ENCODE measurements at places on chromosomes 12 and 14.
A peak's percentile ranks its signal among the peaks of the same experiment; 100 is the strongest.

- peak; percentile 94 for DNase-seq
These were observed 12.4 kb downstream of the FBRSL1 start for GRCh38 chr12:132502149-132502881.

- DNase-seq = no peak
These were observed 8.6 kb downstream of the GLIPR1 start for GRCh38 chr12:75489187-75489586.

GRCh38 chr12:130976171-130976720 is 22.5 kb downstream of the ADGRD1 start:
- DNase-seq = peak; percentile 36

GRCh38 chr14:50784683-50785456 is 46.1 kb downstream of the NIN start:
- no peak for DNase-seq

- no peak for DNase-seq
These were observed 120.8 kb downstream of the DNAI7 start for GRCh38 chr12:25074113-25074512.

GRCh38 chr14:56659964-56660551 is 80.5 kb downstream of the TMEM260 start:
- DNase-seq = no peak

- DNase-seq = no peak
These were observed 319 bp downstream of the GALNT6 start for GRCh38 chr12:51390891-51391282.

GRCh38 chr12:43848786-43849185 is 12.9 kb downstream of the TMEM117 start:
- DNase-seq = no peak

GRCh38 chr14:80447392-80447791 is 236.1 kb upstream of the DIO2 start:
- no peak for DNase-seq

GRCh38 chr14:104442631-104443390 is 136.8 kb upstream of the C14orf180 start:
- peak; percentile 61 for DNase-seq

GRCh38 chr12:39617887-39618286 is 1.7 kb downstream of the ABCD2 start:
- DNase-seq = no peak

DNA sequence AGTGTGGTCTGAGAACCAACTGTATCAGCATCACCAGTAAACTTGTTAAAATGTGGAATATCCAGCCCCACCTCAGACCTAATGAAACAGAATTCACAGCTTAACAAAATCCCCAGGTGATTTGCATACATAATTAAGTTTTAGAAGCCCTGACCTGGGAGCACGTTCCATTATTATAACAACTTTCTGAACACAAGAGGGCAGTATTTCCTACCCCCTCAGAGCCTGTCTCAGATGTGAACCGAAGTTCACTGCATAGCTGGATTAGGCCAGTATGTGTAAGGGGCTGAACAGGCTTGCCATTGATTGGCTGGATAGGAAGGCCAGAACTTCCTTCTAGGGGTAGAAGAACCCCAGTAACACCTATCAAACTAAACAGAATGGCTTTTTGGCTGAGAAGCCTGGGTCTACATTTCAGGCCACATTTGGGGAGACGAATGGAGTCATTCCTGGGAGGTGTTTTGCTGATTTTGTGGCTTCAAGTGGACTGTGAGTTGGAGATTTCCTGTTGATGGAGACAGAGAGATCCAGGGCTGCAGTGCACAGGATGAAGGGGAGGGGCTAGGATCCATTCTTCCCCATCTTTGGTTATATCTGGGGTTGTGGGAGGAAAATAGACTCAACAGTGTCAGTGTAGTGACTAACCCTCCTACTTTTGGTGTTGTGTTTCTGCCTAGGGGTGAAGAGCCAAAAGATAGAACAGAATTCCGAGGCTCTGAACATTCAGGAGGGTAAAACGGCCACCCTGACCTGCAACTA is 94.7 kb upstream of the OR4E1 start:
- DNase-seq = peak; percentile 68

DNA sequence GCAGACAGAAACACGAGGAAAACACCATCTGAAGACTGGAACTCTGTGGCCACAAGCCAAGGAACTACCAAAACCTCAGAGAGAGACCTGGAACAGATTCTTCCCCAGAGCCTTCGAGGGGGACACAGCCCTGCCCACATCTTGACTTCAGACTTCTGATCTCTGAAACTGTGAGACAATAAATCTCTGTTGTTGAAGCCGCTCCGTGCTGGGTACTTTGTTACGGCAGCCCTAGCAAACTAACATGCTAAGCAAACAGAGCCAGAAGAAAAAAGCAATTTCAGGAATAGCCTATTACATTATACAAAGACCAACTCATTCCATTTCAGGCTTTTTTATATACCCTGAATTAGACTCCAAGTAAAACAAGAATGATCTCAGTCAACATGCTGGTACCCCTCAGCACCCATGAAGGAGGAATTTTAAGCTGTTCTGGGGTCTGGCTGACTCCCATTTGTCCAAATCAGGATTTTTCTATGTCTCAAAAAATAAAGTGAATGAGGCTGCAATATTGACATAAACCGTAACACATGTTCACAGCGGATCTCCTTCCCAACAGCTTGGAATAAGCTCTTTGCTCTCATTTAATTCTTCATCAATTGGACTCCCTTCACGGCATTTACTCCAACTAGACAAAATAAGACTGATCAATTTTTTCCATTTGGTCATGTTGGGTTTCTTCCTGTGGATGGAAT is 190.1 kb downstream of the FOXN3 start:
- DNase-seq = no peak

- DNase-seq = no peak
These were observed 164.5 kb downstream of the KIF26A start for GRCh38 chr14:104302794-104303405.

- DNase-seq = peak; percentile 91
These were observed 67.8 kb downstream of the VWF start for GRCh38 chr12:6056406-6057240.

DNA sequence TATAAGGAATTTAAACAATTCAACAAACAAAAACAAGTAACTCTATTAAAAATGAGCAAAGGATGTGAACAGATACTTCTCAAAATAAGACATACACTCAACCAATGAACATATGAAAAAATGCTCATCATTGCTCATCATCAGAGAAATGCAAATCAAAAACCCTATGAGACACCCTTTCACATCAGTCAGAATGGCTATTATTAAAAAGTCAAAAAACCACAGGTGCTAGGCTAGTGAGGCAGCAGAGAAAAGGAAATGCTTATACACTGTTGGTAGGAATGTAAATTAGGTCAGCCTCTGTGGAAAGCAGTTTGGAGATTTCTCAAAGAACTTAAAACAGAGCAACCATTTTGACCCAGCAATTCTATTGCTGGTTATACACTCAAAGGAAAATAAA is 52.0 kb downstream of the NAV3 start:
- DNase-seq = no peak

DNA sequence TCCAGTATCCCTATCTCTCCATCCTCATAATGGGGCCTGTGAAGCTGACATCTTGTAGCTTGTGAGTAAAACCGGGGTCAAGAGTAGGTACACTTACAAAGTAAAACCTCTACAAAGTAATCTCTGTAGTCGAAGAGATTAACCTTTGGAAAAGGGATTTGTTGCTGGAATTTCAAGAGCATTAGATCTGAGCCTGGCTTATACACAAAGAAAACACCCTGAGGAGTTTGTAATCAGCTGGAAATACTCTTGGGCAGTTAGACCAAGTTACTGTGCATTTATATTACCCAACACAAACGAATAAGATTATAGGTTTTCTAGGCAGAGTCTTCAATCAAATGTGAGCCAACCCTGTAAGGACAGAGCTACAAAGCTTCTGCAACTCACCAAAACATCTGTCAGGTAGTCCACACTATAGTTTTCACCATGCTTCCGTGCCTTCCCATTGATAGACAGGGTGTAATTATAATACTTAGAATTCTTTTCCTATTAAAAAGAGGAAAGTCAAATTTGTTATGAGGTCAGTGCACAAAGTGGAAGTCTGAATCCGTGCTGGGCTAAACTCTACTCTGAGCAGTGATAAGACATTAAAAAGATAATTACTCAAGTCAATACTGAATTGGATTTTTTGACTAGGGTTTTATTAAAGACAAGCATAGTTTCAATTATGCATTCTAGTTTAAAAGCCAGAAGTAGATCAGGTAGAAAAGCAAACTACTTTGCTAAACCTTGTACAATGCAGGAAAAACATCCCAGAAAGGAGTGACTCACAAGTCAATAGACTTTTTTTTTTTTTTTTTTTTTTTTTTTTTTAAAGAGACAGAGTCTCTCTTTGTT is 14.6 kb downstream of the GNS start:
- no peak for DNase-seq

DNA sequence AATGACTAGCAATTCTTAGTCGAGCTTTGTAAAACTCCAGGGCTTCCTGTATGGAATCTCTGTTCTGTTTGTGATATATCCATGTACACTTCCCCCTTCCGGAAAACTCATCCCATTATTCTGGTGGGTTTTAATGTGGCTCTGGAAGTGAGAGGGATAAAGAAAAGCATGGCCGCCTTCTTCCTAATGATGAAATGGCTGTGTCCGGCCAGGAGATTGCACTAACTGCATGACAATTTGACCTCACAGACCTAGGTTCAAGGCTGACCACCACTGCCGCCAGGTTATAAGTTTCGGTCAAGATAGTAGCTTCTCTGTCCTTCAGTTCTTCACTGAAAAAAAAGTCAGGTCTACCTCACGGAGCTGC is 41.0 kb upstream of the NPAS3 start:
- no peak for DNase-seq

DNA sequence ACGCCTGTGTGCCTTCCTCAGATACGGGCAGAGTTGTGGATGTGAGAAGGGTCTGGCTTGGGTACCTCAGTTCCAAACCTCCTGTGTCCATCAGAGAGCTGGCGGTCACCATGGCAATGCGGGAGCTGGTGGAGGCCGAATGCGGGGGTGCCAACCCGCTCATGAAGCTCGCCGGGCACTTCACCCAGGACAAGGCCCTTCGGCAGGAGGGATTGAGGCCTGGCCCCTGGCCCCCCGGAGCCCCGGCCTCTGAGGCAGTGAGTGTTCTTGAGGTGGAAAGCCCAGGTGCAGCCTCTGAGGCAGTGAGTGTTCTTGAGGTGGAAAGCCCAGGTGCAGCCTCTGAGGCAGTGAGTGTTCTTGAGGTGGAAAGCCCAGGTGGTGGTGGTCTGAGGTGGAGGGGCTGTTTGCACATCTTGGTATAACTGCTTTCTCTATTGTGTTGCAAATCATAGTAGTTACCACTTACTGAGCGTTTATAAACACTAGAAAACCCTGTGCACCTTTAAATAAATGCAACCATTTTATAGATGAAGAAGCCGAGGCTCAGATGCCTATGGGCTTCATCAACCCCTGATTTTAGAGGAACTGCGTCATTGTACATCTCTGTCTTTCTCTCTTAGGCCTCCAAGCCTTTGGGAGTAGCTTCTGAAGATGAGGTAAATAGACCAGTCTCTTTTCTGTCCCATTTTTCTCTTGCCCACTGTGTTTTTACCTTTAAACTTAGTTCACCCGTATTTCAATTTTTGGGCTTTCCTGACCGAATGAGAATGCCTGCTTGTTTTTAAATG is 976 bp downstream of the PEX5 start:
- no peak for DNase-seq

DNA sequence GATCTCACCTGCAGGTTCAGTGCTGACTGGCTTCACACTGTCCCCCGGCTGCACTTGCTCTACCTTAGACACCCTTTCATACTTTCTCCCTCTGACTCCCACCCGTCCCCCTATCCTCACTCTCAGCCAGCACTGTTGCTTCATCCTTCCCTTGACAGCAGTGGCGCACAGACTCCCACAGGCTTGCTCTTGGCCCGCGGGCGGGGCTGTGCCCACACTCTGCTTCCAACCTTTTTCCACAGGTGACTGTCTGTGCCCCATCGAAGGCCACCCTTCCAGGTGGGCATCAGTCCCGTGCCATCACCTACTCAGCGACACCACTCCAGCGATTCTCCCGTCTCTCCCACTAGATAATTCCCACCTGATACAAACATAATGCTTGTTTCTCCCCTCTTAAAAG is 1.0 kb upstream of the RPS6KL1 start:
- no peak for DNase-seq

- no peak for DNase-seq
These were observed 25.7 kb downstream of the NUAK1 start for GRCh38 chr12:106113042-106113441.

DNA sequence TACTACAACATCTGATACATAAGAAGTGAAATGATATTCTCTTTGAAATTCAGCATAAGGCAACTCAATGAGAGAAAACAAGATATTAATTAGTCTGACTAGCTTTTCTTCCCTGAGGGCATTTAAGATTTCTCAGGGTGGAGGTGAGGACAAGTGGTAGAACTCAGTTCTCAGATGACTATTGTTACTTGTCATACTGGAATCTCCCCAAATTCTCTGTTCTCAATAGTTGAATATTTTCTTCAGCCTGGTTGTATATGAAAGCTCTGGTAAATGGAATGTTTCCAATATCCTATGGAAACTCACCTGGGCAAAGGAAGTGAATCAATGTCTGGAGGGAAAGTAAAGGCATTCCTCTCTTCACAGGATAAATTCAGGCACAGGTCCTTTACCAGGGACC is 18.2 kb upstream of the ITGA5 start:
- no peak for DNase-seq

DNA sequence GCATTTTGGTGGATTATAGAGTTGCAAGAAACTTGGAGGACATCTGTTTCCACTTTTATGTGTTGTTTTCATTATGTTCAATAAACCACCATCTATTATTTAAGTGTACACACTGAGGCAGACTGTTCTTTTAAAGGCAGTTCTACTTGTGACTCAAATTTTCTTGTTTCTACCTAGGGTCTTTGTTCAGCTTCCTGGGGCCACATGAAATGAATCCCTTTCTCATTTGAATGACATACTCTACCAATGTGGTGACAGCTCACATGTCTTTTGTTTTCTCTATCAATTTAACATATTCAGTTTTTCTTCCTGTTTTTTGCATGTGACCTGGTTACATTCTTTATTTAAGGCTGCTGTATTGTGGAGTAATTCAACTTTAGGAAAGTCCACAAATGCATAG is 7.9 kb downstream of the SLC16A7 start:
- no peak for DNase-seq

GRCh38 chr14:91012045-91012444 is 48.4 kb downstream of the RPS6KA5 start:
- no peak for DNase-seq

DNA sequence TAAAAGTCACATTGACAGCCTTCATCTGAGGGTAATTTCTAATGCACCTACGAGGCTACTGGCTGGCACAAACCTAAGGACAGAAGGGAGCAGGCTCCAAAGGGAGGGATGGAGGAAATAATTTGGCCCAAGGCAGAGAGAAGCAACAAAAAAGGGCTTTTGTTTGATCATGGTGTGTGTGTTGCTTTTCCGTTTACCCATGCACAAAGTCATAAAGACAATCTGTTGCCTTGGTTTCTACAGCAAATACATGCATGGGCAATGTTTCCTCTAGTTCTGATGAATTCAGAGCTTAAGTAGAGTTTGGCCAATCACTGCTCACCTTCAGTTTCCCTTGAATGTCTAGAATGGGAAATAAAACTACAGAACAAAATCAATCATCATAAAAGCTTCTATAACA is 262.5 kb upstream of the CAND1 start:
- no peak for DNase-seq
